ENCODE measurements at places on chromosomes 7 and 10.

- no peak for DNase-seq
- no peaks in the 10 kb centered on the region for H3K36me3 ChIP-seq
- H3K27ac ChIP-seq, result no peak overlapping the region
- peaks cover 6% of the 10 kb centered on the region for H3K27me3 ChIP-seq
Measured at GRCh38 chr7:108189733-108190388, 59.7 kb upstream of the LAMB4 start.

DNA sequence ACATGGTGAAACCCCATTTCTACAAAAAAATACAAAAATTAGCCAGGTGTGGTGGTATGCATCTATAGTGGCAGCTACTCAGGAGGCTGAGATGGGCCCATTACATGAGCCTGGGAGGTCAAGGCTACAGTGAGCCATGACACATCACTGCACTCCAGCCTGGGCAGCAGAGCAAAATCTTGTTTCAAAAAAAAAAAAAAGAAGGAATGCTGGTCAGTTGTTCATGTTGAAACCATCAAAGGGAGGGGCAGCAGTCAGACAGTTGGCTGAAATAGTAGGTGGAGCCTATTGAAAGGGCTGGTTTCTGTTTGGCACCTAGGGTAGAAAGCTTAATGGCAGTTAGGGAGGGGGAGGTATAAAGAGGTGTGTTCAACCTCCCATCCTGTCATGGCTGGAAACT, 323.0 kb downstream of the GALNT17 start:
- H3K27me3 ChIP-seq, result no peaks in the 10 kb centered on the region
- H3K36me3 ChIP-seq, result no peaks in the 10 kb centered on the region
- no peak overlapping the region for H3K4me3 ChIP-seq
- no peak for DNase-seq

GRCh38 chr7:116436305-116436826, 63.2 kb upstream of the CAV2 start:
- DNase-seq, result no peak
- no peak overlapping the region for H3K27ac ChIP-seq
- H3K27me3 ChIP-seq, result peaks cover 12% of the 10 kb centered on the region
- no peaks in the 10 kb centered on the region for H3K36me3 ChIP-seq

GRCh38 chr7:136359333-136359903, 382.3 kb upstream of the MTPN start:
- no peaks in the 10 kb centered on the region for H3K4me1 ChIP-seq
- no peaks in the 10 kb centered on the region for H3K27me3 ChIP-seq
- no peak for DNase-seq
- H3K4me3 ChIP-seq, result no peak overlapping the region

- H3K4me1 ChIP-seq, result no peaks in the 10 kb centered on the region
- no peaks in the 10 kb centered on the region for H3K36me3 ChIP-seq
- no peaks in the 10 kb centered on the region for H3K27me3 ChIP-seq
Measured at GRCh38 chr7:68730964-68731363, 867.3 kb upstream of the AUTS2 start.

DNA sequence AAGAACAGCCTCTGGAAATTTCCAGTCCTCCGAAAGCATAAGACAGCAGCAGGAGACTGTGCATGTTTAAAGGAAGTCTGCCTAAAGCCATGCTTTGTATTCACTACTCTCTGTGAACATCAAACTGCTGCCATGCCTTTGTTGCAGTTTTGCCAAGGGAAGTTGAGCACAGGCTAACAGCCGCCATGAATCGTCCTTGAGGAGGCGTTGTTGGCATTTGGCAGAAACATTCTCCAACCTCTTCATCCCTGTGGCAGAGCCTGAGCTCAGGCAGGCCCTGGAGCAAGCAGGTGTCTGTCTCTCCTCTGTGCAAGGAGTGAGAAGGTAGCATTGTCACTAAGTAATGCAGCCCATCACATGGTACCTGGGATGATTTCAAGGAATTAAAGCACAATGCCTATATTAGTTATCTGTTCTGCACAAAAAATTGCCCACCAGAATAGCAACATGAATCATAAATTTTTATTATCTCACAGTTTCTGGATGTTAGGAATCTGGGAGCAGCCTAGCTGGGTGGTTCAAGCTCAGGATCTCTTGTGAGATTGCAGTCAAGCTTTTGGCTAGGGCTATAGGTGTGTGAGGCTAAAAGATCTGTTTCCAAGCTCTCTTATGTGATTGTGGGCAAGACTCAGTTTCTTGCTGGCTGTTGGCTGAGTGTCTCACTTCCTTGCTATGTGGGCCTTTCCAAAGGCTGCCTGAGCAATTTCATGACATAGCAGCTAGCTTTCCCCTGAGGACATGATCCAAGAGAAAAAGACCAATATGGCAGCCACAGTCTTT, 46.5 kb upstream of the KIAA1217 start:
- DNase-seq, result no peak
- H3K4me3 ChIP-seq, result no peak overlapping the region
- no peak overlapping the region for H3K27ac ChIP-seq
- H3K36me3 ChIP-seq, result no peaks in the 10 kb centered on the region

GRCh38 chr7:149385195-149385950, 75.5 kb downstream of the ZNF777 start:
- H3K36me3 ChIP-seq, result no peaks in the 10 kb centered on the region
- no peak overlapping the region for H3K4me3 ChIP-seq
- no peak overlapping the region for H3K27ac ChIP-seq
- DNase-seq, result no peak
- no peaks in the 10 kb centered on the region for H3K4me1 ChIP-seq
- peaks cover 10% of the 10 kb centered on the region for H3K27me3 ChIP-seq

GRCh38 chr10:119502209-119502608, 40.3 kb downstream of the RGS10 start:
- H3K4me3 ChIP-seq, result peak overlapping the region; percentile 59
- peak; percentile 88 for DNase-seq
- peaks cover 83% of the 10 kb centered on the region for H3K4me1 ChIP-seq
- H3K27ac ChIP-seq, result peak overlapping the region; percentile 99
- H3K27me3 ChIP-seq, result no peaks in the 10 kb centered on the region

DNA sequence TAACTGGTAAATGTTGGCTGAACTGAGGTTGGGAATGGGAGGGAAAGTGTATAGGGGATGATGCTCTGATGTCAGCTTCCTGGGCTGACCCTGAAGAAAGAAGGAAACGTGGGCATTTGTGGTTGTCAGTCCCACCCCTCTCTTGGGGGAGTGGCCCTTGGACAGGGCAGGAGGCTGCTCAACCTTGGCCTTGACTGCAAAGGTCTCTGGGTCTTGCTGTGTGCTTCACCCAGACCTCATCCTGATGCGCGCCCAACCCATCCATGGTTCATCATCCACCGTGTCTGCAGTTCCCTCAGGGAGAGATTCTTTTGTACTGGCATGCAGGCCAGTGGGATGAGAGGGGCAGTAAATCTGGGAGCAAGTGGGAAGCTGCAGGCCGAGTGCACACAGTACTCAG, 4.7 kb upstream of the ZYX start:
- H3K4me1 ChIP-seq, result peaks cover 66% of the 10 kb centered on the region
- peak overlapping the region; percentile 57 for H3K27ac ChIP-seq
- H3K27me3 ChIP-seq, result no peaks in the 10 kb centered on the region
- no peaks in the 10 kb centered on the region for H3K36me3 ChIP-seq
- no peak overlapping the region for H3K4me3 ChIP-seq

- no peaks in the 10 kb centered on the region for H3K36me3 ChIP-seq
- H3K4me3 ChIP-seq, result no peak overlapping the region
- no peak for DNase-seq
- H3K27ac ChIP-seq, result no peak overlapping the region
- no peaks in the 10 kb centered on the region for H3K4me1 ChIP-seq
- H3K27me3 ChIP-seq, result peaks cover 8% of the 10 kb centered on the region
Measured at GRCh38 chr10:125283191-125283835, 123.0 kb upstream of the CTBP2 start.

- H3K27ac ChIP-seq, result no peak overlapping the region
- H3K4me1 ChIP-seq, result no peaks in the 10 kb centered on the region
- DNase-seq, result no peak
Measured at GRCh38 chr7:30873656-30874055, 38.0 kb upstream of the AQP1 start.

DNA sequence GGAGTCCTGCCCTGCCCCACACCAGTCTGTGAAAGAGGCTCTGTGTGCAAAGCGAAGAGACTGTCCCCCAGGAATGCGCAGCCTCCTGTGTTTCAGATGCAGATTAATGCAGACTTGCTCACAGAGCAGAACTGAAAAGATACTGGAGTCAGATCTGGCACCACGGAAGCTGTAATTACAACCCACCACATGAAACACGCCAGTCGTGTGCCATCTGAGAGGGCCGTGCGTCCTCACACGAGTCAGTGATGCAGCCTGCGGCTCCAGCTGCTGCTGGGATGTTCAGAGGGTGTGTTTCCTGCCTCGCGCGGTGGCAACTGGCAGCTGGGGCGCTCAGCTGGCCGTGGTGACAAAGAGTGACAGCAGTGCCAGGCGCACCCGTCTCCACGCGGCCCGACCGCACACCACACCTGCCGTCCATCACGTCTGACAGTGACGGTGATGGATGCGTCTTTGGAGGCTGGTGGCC, 50.0 kb downstream of the NKX6-2 start:
- no peak overlapping the region for H3K27ac ChIP-seq
- no peaks in the 10 kb centered on the region for H3K27me3 ChIP-seq
- H3K36me3 ChIP-seq, result no peaks in the 10 kb centered on the region
- no peak for DNase-seq
- H3K4me3 ChIP-seq, result no peak overlapping the region
- H3K4me1 ChIP-seq, result no peaks in the 10 kb centered on the region

GRCh38 chr10:113340282-113340681, 212.6 kb upstream of the HABP2 start:
- no peak overlapping the region for H3K4me3 ChIP-seq
- H3K36me3 ChIP-seq, result no peaks in the 10 kb centered on the region
- H3K27me3 ChIP-seq, result peaks cover 2% of the 10 kb centered on the region
- no peaks in the 10 kb centered on the region for H3K4me1 ChIP-seq
- no peak overlapping the region for H3K27ac ChIP-seq

DNA sequence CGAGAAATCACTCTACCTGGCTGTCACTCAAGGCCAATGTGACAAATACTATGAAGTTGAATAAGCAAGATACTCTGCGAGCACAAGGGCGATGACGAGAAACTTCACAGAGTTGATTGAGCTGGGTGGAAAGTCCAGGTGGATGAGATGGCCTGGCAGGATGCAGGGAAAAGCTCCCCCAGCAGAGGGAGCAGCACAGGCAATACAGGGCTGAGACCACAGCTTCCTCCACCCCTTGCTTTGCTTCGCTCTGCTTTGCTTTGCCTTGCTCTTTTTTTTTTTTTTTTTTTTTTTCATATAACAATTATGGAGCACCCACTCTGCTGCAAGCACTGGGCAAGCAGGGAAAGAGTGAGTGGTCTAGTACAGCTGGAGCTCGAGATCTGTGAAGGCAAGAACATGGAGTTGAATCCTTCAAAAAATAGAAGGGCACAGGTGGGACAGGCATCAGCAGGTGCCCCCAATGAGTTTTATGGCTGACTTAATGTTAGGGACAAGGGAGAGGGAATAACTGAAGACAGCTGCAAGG, 88.3 kb downstream of the CABCOCO1 start:
- H3K4me1 ChIP-seq, result peaks cover 24% of the 10 kb centered on the region
- H3K27me3 ChIP-seq, result no peaks in the 10 kb centered on the region
- no peaks in the 10 kb centered on the region for H3K36me3 ChIP-seq
- peak overlapping the region; percentile 44 for H3K27ac ChIP-seq

GRCh38 chr7:156158693-156159092, 346.4 kb upstream of the SHH start:
- no peaks in the 10 kb centered on the region for H3K4me1 ChIP-seq
- DNase-seq, result no peak
- H3K27ac ChIP-seq, result no peak overlapping the region
- no peaks in the 10 kb centered on the region for H3K27me3 ChIP-seq
- no peaks in the 10 kb centered on the region for H3K36me3 ChIP-seq
- no peak overlapping the region for H3K4me3 ChIP-seq

DNA sequence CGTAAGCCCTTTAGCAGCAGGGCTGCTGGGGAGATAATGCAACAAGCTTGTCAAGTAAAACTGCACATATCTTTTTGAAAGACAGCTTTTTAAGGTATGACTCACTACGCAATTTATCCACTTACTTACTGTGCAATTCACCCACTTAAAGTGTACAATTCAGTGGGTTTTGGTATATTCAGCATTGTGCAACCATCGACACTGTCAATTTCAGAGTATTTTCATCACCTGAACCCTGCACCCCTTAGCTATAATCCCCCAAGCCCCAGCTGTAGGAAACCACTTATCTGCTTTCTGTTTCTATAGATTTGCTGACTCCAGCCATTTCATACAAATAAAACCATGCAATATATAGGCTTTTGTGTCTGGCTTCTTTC, 168.0 kb downstream of the PTPN20 start:
- H3K4me1 ChIP-seq, result peaks cover 19% of the 10 kb centered on the region
- no peaks in the 10 kb centered on the region for H3K27me3 ChIP-seq

GRCh38 chr7:143372070-143372469, 9.1 kb upstream of the ZYX start:
- peaks cover 51% of the 10 kb centered on the region for H3K4me1 ChIP-seq
- H3K27me3 ChIP-seq, result no peaks in the 10 kb centered on the region
- DNase-seq, result peak; percentile 88
- peak overlapping the region; percentile 7 for H3K4me3 ChIP-seq

DNA sequence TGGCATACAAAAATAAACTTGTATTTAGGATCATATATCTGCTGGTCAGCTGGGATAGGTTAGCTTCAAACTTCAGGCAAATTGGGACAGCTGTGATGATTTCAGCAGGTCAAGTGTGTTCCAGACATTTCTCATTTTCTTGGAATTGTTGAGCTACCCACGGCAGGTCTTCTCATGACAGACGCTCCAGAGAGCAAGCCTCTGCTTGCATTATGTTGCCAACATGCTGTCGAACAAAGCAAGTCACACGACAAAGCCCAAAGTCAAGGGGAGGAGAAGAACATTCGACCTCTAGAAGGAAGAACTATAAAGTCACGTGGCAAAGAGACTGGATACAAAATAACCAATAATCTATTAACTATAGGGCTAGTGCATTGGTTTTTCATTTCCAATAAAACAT, 103.5 kb downstream of the RAB18 start:
- H3K4me1 ChIP-seq, result no peaks in the 10 kb centered on the region
- no peak overlapping the region for H3K27ac ChIP-seq
- no peak for DNase-seq
- H3K4me3 ChIP-seq, result no peak overlapping the region
- no peaks in the 10 kb centered on the region for H3K27me3 ChIP-seq

GRCh38 chr10:68717435-68717834, 3.6 kb upstream of the CCAR1 start:
- H3K27ac ChIP-seq, result no peak overlapping the region
- H3K4me3 ChIP-seq, result no peak overlapping the region
- peaks cover 6% of the 10 kb centered on the region for H3K4me1 ChIP-seq
- DNase-seq, result no peak

DNA sequence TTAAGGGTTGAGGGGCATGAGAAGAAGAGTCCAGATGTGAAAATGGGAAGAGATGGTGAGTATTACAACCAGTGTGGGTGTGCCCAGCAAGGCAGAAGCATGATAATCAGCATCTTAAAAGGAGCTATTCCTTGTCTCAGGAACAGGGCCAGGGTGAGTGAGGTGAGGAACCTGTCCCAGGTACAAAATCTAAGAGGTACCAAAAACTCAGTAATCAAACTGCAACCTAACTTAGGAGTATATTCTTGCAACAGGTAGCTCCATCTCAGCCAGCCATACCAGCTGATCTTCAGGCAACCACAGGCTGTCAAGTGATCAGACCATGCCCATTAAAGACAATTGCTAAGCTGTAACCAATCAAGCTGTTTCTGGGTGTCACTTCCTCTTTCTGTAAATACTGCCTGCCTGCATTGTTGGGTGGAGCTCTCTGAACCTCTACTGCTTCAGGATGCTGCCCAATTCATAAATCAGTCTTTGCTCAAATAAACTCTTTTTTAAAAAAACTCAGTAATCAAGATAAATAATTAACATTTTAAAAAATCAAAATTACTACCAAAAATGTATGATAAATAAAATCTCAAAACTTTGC, 7.4 kb downstream of the KEL start:
- DNase-seq, result no peak
- peaks cover 5% of the 10 kb centered on the region for H3K27me3 ChIP-seq
- no peaks in the 10 kb centered on the region for H3K4me1 ChIP-seq
- no peak overlapping the region for H3K4me3 ChIP-seq
- H3K36me3 ChIP-seq, result no peaks in the 10 kb centered on the region
